ENCODE measurements at places on chromosomes 2 and 18.

GRCh38 chr2:1610096-1610485, 134.2 kb downstream of the PXDN start:
- DNase-seq = no peak

DNA sequence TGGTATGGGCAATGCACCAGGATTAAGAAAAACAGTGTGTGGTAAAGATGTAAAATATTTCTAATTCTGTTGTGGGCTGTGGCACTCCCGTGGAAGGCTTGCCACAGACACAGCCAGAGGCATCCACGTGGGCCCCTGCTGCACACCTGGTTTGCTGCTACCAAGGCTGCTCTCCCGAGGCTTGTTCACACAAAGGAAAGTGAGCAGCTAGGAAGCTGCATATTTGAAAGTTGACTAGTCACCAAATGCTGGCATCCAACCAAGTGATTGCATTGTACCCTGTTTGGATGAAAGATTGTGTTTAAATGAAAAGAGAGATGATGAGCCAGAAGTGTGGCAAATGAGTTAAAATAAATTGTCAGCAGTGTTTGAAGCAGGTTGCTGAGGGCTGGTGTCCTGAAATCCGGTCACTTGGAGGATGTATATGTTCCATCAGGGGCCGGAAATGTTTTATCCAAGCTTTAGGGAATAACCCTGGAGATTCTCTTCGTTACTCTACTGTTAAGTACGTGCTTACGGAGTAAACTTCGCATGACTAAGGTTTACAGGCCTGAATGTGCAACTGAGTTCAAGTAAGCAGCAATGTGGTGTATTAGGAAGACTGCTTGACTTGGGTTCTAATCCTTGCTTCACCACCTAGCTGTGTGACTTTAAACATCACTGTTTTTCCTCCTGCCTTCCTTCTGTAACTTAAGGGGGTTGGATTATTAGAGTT, 86.1 kb downstream of the MSH2 start:
- no peak for DNase-seq

- no peak for DNase-seq
Measured at GRCh38 chr2:176158186-176158591, 1.1 kb downstream of the HOXD3 start.

DNA sequence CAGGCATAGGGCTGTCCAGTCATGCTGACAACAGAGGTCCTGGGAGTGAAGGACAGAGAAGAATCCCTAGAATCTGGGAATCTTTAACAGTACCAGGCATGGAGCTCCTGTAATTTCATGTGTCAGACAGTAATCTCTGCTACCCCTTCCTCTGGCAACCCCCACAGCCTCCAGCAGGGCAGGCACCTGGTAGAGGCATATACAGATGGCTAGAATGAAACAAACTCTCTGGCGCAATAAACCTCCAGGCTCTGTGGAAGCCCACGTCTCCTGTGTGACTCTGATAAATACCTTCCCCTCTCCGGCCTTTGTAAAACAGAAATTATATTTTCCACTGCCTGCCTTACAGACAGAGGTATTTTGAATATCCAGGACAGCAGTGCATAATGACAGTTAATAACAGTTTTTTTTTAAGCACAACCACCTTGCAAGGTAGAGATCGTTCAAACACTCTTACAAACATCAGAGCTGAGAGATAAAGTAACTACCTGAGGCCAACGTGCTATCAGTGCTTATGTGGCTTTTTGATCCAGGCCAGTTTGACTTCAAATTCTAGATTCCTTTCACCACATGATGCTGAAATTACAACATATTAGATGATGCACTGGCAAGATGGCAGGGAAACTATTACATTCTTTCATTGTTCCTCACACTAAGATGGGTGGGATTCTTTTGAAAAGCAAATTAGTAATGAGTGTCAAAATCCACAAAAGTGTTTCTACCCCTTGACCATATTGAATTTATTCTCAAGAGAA, 47.7 kb upstream of the TMEM247 start:
- no peak for DNase-seq

DNA sequence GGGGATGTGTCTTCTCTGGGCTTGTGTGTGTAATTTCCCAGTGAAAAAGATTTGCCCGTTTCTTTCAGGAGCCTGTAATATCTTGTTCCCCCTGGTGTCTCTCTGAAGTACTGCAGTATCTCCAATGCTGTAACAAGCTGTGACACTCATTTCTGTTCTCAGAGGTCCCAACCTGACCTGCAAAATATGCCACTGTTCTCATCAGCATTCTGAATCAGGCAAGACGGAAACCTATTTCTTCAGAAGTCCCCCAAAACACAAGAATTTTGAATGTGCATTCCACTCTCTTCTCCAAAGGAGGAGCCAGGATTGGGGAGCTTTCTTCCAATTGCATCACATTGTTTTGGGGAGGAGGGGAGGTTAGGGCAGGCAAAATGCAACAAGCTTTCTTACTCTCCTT, 77.0 kb upstream of the CNGA3 start:
- DNase-seq = no peak

DNA sequence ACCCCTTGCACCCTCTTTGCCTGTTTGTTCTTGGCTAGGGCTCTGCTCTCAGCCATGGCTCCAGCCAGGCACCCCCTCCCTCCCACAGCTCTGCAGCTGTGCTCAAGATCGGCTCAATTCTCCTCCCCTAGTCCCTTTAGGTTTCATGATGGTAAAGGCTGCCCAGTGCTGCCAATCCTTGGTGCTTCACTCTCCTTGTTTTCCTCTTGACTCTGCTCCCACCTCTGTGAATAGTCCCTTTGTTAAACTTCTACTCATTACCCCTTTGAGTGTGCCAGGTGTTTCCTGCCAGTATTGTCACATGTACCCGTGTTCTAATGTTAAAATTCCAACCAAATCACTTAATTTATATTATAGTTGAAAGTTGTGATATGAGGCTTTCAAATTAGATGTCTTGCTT, 101.0 kb upstream of the CERS6 start:
- DNase-seq = no peak

Measured in ascending aorta (tissue), 2 donors.